AG04450 (cell line): ENCODE measurements at places on chromosomes 4 and X. TPM values are rescaled to one million over a fixed set of nuclear protein-coding genes. Genes with fewer than 3 reads are reported as not detected.

The MORF4L2 gene
- polyA plus RNA-seq, result 452 and 562 TPM in 2 replicates

The GAGE13 gene
- polyA plus RNA-seq, result not detected in 2 replicates

DNA sequence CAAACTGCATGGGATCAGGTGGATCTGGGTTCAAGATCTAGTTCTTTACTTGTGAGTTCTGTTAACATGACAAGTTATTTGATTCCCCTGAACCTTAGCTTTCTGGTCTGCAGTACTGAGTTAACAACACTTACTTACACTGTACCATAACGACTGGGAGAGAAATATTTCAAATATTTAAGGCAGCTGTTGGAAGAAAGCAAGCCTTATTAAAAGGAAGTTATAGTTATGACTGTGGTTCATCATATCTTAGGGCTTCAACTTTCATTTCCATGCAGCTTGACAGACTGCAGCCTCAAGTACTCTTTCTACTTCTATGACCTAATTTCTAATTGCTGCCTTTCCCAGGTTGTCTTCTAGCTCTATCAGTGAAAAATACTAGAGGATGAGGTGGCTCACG is 40.0 kb upstream of the PDGFRA start:
- no peak for DNase-seq

GRCh38 chrX:40290517-40290916 is 192.8 kb upstream of the BCOR start:
- no peak for DNase-seq

DNA sequence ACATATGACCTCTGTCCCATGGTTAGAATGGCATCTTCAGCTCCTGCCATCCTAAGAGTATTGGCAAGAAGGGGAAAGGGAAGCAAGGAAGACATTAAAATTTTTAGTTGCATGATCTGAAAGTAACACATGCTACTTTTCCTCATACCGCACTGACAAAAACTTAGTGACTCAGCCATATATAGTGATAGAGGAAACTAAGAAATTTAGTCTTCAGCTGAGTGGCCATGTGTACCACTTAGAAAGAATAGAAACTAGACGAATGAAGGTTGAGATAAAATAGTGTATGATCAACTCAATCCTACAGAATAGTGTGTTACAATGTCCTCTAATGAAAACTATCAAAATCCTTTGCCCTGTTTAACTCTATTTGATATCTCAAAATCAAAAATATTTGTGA is 164.1 kb downstream of the PPP3CA start:
- DNase-seq, result no peak

DNA sequence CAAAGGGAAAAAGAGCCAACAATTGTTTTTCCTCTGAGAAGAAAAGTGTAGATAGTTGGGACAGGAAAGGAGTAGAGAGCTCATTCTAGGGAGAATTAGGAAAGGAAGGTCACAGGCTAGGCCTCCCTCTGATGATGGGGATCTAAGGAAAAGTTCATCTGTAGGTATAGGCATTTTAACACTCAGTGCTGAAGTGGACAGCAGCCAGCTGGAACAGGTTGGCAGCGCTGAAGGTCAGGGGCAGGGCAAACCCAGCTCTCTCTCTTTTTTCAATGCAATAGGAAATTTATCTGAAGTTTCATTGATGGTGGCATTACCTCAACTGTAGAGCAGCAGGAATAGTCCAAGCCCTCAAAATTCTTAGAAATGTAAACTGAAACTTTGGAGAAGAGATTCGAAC is 98.5 kb upstream of the ETNPPL start:
- DNase-seq, result no peak

DNA sequence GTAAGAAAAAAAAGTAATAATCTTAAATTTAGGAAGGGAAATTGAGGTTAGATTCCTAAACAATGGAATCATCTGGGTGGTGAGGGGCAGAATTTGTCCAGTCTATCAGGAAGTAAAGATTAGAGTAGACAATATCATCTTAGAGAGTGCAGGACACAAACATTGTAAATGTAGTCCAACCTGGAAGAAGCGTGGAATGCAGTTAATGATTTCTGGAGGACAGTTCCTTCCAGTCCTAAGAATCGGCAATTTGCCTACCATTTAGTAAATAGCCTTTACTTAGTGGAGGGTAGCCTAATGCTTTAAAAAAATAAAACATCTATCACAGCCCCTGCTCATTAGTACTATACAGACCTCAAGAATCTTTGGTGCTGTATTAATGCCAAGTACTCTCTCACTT is 147.5 kb upstream of the TTC29 start:
- no peak for DNase-seq

The FRMPD3 gene
- polyA plus RNA-seq, result 0.01 and 0.04 TPM in 2 replicates

The TCEAL2 gene
- not detected in 2 replicates for polyA plus RNA-seq

GRCh38 chr4:145483514-145483913 is 1.9 kb downstream of the SMAD1 start:
- DNase-seq, result no peak

The NDST4 gene
- not detected in 2 replicates for polyA plus RNA-seq

The HMGB3 gene
- 17.9 and 21.1 TPM in 2 replicates for polyA plus RNA-seq

- DNase-seq, result no peak
These were observed 198.1 kb downstream of the SOWAHB start for GRCh38 chr4:76699751-76700310.

DNA sequence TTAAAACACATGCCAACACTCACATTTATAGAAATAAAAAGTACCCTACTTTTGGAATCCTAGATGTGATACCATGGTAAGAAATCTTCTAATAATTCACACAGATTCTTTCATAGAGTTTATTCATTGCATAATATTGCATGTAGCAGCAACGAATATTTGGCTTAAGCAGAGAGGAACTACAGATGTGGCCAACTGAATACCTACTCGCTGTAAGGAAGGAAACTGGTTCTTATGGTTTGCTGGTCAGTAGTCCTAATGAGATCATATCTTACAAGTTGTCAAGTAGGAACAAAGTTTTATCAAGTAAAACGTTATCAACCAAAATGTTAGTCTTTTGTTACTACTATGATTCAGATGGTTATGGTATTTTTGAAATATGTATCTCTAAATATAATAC is 996.1 kb downstream of the PDHA2 start:
- DNase-seq, result no peak

DNA sequence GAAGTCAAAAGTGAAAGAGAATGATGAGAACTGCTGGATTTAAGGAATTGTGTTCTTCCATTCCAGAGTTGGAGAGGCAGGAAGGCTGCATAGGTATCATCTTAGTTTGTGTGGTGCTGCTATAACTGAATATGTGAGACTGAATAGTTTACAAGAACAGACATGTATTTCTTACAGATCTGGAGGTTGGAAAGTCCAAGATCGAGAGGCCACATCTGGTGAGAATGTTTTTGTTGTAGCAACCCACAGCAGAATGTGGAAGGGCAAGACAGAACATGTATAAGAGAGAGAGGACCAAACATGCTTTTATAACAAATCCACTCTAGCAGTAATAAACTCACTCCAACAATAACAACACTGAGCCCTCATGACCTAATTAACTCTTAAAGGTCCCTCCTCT is 408.6 kb downstream of the FAM47B start:
- DNase-seq, result no peak

DNA sequence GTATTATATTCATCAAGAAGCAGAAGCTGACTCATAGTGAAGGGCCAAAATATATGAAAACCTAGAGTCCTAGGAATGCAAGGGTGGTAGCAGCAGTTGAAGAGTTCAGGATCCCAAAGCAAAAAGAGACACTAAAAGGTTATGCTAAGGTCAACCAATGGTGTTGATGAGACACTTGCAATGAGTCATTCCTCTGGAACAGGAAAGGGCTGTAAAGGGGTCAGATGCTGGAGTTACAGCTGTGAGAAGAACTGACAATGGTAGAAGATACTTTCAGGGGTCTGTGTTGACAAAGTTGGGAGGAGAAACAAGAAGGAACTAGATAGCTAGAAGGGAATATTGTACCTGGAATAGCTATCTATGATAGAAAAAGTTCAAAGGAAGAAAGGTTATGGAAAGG is 47.5 kb downstream of the ZGRF1 start:
- no peak for DNase-seq

GRCh38 chr4:27787195-27787594 is 926.6 kb downstream of the STIM2 start:
- no peak for DNase-seq

DNA sequence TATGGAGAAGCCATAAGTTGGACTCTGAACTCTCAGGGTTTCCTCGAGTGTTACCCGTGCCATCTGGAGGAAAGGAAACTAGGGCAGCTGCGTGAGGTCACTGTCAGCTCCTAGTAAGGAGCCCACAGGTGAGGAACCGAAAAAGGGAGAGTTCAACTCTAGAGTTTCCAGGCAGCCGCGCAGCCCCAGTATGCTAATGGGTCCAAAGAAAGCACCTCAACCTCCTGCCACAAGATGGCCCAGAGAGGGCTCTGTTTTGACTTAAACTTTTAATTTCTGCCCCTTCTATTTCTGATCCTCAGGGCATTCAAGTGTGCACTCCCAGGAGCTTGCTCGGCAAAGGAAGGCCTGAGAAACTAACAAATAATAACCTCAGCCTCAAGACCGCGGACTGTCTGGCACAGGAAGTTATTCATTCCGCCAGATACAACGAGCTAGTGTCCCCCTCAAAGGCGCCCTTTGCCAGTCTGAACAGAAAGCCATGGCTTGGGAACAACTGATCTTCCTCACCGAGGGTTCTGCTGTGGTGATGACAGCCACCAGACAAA is 13.9 kb downstream of the SCARB2 start:
- no peak for DNase-seq

The USP17L20 gene
- polyA plus RNA-seq, result not detected in 2 replicates

The OCRL gene
- polyA plus RNA-seq, result 26.5 and 29.6 TPM in 2 replicates

DNA sequence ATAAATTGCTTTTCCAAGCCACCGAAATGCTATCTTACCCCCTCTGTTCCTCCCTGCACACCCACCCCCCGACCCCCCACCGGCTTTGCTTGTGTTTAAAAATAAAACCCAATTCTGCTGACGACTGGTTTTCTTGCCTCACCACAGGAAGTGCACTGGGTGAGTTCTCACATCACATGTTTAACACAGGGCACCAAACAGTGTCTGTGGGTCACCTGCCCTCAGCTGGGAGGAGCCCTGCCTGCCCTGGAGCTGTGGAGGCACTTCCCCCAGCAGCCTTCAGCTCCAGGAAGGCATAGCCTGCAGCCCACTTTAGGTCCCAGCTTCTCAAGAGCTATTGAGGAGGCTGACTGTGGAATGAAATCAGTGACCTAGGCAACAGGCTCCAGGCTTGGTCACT is 8.8 kb downstream of the TMEM255A start:
- no peak for DNase-seq

DNA sequence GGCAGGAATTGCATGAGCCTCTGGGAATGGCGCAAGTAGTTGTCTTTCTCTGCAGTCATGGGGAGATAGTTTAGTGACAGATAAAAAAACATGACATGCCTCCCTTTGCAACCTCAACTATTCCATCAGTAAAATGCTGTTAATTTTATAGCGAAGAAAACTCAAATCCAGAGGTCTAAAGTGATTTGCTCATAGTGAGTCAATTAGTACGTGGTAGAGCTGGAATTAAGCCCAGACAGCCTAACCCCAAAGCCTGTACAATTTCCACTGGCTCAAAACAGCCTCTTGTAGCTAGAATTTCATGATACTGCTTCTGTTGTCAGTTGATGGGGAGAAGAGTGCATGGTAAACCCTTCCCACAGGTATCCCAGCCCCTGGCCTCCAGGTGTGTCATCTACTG is 81.3 kb upstream of the TRPC5 start:
- DNase-seq, result no peak

The COX7B2 gene
- polyA plus RNA-seq, result not detected in 2 replicates

The RIPPLY1 gene
- polyA plus RNA-seq, result not detected in 2 replicates

DNA sequence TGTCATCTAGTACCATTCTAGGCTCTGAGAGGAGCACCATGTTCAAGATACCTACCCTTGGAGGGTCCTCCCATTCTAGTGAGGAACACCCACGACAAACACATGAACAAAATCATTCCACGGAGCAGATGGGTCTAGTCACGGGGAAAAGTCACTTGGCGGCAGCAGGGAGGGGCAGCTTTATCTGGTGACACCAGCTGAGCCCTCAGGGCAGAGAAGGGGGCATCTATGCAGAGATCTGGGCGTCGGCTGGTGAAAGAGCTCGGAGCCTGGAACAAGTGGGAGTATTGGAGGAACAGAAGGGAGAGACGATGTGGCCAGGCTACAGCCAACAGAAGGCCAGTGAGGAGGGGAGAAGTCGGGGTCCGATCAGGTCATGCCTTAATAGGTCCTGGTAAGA is 11.9 kb upstream of the PDHA1 start:
- no peak for DNase-seq

- no peak for DNase-seq
These were observed 460.8 kb downstream of the SLITRK2 start for GRCh38 chrX:146278381-146278780.

DNA sequence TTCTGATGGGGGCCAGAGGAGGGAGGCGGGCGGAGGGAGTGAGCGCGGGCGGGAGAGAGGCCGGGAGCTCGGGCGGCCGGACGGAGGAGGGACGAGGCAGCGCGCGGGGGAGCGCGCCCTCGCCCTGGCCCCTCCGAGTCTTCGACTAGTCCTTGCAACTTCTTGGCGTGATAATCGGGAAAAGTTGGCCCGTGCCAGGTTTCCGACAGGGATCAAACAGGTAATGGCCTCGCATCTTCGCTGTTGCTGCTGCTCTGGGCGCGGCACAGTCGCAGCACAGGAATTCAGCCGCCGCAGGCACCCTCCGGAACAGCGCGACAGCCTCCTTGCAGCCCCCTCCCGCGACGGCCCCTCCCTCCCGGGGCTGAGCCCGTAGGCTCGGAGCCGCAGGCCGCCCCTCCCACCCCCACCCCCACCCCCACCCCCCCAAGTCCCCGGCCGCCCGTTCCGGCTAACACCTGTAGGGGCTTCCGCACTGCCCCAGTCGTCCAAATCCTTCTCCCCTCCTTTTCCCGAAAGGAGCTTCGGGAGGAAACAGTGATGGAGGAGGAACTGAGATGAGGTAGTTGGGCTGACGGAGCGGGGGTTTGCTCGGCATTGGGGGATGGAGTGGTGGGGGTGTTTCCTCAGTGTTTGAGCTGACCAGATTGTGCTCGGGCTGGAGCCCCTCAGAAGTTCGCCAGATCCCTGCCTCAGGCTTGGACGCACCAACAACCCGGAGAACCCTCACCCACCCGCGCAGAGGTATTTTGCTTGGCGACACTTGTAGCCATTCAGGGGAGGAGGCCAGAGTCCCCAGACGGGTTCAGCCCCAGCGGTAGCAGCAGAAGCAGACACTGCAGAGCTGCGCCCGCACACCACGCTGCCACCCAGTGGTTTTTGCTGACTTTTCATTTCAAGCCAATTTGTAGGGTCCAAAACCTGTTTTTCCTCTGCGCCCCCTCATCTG is at the start of gene FGF13:
TSS of gene FGF13 (minus strand) at position 319 of the 949 bp plus-strand sequence. CDS start 714 bp downstream, outside the sequence.
- no peak for DNase-seq

The CYSLTR1 gene
- polyA plus RNA-seq, result not detected in 2 replicates

GRCh38 chrX:15425024-15425423 is 40.8 kb upstream of the VEGFD start:
- no peak for DNase-seq

DNA sequence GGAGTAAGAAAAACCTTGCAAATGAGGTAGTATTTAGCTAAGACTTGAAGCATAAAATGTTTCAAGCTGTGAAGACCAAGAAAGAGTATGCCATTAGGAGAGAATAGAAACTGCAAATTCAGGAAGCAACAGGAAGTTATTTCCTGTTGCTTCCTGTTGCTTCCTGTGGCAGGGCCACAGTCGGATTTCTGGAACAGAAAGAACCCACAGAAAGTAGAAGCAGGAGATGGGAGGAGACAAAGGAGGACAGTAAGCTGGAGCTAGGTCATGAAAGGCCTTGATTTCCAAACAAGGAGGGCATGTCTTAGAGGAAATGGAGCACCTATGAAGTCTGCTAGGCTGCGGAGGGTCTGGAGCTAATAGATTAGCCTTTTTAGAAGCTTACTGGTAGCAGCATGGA is 17.2 kb downstream of the ASB11 start:
- DNase-seq, result no peak

GRCh38 chr4:158008551-158009218 is 164.1 kb downstream of the GASK1B start:
- DNase-seq, result no peak
